ENCODE measurements at places on chromosomes 6 and 20.

DNA sequence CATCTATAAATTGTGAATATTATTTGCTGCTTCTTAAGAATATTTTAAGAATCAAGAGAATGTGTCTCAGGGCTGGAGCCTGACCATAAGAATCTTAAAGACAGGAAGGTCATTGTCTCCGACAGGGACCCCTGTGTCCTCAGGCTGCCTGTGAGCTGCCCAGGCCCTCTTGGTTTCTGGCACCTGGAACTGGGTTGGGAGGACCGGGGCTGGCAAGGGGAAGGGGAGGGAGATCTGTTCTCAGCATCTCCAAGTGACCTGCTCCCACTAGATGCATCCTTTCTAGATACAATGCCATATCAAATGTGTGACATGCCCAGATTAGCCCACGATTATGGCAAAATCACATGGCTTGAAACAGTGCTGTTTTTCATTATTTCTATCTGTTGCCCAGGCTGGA lies 110.5 kb downstream of the SCML4 start:
- no peak for DNase-seq

DNA sequence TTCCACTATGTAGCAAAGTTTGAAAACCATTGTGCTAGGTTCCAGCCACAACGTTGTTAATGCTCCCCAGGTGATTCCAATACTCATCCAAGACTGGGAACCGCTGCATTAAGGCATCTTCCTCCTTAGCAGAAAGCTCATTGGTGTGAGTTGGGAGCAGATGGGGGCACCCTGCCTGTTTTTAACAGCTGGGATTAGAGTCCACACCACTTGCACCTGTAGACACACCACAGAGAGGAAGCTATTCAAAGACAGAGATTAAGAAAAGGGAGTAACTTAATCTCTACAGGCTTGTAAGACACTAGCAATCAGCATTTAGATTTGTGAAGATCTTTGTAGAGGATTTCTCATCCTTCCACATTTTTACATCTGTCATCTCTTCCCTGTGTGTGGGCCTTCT lies 333.9 kb upstream of the SOX4 start:
- DNase-seq: no peak

DNA sequence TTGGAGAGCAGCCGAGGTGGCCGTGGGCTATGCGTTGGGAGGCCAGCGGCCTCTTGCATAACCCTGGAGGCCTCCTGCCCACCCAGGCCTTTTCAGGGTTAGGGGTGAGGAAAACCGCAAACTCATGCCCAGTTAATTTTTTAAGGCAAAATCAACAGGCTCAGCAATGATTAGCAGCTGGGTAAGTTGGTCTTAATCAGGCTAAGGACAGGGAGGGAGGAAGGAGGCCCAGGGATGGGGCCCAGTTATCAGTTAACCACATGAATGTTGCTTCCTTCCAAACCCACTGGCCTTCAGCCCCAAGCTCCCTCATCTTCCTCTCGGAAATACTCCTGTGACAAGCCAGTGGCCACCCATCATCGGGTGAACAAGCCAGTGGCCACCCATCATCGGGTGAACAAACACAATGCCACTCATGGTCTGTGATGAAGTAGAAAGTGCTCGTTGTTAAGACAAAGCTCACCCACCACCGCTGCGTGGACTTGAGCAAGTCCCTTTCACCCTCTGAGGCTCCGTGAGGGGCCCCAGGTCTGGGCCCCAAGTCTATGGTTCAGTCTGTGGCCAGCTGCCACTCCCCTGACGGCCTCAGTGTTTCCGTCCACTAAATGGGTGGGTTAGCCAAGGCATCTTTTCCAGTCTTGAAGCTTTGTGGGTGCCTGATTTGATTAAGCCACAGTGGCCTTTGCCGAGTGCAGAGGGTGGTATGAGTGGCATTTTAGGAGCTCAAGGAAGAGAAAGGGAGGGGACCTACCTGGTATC lies 39.4 kb downstream of the HNF4A start:
- no peak for DNase-seq

DNA sequence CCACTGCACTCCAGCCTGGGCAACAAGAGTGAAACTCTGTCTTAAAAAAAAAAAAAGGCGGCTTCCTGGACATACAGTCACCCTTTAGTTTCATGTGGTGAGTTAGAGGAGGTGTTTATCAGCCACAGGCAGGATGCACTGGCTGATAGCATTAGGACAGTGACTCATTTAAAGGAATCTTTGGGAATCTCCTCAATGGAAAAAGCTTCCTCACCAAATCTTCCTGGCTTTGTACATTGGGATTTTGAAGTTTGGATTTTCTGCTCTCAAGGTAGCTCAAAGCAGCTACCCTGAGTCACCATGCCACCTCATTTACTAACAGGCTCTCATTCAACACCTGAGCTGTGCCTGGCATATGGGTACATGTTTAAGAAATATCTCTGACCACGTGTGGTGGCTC lies 20.2 kb downstream of the PRPH2 start:
- DNase-seq: no peak

DNA sequence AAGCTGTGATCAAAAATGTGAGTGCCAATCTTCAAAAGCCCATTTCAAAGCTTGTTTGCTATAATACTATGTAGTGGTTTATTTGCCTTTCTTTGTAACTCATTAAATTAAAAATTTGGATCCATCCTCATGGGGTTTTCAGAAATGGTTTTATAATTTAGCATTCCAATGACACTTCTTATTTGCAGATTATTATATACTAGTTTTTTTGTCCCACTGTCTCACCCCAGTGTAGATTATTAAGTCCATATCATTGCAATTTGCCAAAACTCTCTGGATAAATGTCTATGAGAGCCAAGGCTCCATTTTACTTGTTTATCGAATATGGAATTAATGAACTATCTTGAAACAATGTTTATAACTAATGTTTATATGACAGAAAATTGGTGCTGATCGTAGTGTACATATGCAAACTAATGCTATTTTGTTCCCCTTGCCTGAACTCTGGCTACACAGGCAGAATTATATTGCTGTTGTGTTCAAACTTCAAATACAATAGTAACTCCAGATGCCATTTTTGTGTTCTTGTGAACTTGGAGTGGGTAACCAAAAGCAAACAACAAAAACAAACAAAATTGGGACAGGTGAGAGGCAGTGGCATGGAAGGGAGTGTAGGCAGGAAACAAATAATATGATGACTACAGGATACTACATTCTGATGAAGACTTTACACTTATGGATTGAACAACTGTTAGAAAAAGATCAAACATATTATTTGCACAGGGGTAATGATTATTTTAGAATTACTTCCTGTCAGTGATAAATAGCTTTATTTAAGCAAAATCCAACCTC lies 307.1 kb upstream of the FLRT3 start:
- DNase-seq: peak; percentile 46

- DNase-seq: no peak
These were observed 16.4 kb upstream of the KIFC1 start for GRCh38 chr6:33375143-33375671.

GRCh38 chr20:61583356-61583755 lies 331.3 kb downstream of the CDH4 start:
- no peak for DNase-seq

- DNase-seq: no peak
These were observed 215.7 kb downstream of the SLC35F1 start for GRCh38 chr6:118122801-118123200.

- DNase-seq: no peak
These were observed 16.9 kb downstream of the MAFB start for GRCh38 chr20:40672095-40672494.

GRCh38 chr20:62899633-62900051 lies 26.7 kb downstream of the DIDO1 start:
- no peak for DNase-seq

DNA sequence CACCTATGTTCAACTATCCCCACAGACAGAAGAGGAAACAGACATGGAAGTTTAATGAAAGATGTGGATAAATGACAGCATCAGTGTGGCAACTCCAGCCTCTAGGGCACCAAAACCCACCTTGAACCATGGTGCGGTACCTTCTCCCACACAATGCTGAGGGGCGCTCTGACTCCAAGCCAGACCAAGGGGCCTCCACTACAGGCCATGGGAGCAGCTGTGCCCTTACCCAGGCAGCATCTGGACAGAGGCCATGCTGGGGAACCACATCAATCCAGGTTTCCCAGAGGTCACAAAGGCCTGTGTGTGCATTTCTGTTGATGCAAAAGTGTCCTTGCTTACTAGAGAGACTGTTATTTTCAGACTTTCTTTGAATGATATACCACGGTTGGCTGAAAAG lies 4.1 kb downstream of the PRR18 start:
- no peak for DNase-seq

GRCh38 chr20:3166913-3167342 lies 6.4 kb downstream of the LZTS3 start:
- no peak for DNase-seq

DNA sequence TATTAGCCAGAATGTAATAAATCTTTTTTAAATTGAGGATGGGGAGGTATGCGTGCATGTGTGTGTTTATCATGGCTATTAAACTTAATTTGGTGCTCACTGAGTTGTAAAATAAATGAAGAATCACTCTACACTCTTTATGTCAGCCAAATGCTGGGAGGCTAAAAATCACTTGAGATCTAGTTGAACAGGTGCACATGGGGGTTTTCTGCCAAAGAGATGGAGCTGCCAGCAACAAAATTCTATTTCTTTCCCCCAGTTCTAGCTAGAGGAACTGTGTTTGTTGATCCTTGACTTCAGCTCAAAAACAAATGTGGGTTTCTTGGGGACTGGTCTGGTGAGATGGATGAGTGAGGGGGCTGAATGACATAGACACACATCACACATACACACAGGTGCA lies 183.3 kb upstream of the BTBD3 start:
- peak; percentile 70 for DNase-seq

GRCh38 chr6:33696548-33697518 lies 14.7 kb downstream of the UQCC2 start:
- peak; percentile 89 for DNase-seq

GRCh38 chr6:16687045-16687444 lies 74.2 kb downstream of the ATXN1 start:
- no peak for DNase-seq

DNA sequence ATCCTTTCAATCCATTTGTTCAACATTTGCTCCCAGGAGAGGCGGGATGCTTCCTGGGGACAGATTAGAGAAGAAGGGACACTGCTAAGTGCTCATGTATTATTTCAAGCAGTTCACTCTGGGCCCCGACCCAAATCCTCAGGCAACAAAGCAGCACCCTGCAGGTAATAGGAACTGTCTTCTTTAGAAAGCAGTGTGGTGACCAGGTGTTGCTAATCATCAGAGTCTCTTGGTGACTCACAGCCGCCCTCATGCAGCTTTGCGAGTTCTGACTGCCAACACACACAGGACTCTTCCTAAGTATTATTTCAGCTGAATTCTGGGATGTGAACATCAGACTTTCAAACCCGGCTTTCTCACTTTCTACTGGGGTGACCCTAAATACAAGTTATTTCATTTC lies 356.4 kb downstream of the PRKN start:
- DNase-seq: no peak

GRCh38 chr20:39117491-39117890 lies 155.3 kb downstream of the DHX35 start:
- no peak for DNase-seq

GRCh38 chr6:558089-558488 lies 98.8 kb downstream of the HUS1B start:
- no peak for DNase-seq

GRCh38 chr20:24132246-24132645 lies 143.7 kb upstream of the GGTLC1 start:
- DNase-seq: no peak

GRCh38 chr6:28729501-28730402 lies 194.0 kb downstream of the TRIM27 start:
- no peak for DNase-seq

GRCh38 chr6:163646866-163647265 lies 232.3 kb downstream of the QKI start:
- DNase-seq: no peak

DNA sequence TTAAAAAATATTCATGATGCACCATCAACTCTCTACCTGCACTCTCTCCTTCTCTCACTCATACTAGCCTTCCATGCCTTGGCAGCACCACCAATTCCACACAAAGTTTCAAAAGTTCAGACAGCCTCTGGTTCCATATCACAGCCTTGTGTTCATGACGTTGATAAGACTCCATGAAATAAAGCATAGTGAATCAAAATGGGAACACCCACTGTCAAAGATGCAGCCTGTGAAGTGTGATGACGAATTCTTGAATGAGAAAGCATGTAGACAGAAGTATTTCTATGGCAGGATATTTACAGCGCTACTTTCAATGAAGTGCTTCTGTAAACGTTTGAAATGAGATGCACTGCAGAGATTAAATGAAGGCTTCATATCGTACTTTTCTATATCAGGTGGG lies 77.3 kb upstream of the FERMT1 start:
- no peak for DNase-seq

GRCh38 chr6:7140631-7141378 lies 33.0 kb downstream of the RREB1 start:
- DNase-seq: no peak

DNA sequence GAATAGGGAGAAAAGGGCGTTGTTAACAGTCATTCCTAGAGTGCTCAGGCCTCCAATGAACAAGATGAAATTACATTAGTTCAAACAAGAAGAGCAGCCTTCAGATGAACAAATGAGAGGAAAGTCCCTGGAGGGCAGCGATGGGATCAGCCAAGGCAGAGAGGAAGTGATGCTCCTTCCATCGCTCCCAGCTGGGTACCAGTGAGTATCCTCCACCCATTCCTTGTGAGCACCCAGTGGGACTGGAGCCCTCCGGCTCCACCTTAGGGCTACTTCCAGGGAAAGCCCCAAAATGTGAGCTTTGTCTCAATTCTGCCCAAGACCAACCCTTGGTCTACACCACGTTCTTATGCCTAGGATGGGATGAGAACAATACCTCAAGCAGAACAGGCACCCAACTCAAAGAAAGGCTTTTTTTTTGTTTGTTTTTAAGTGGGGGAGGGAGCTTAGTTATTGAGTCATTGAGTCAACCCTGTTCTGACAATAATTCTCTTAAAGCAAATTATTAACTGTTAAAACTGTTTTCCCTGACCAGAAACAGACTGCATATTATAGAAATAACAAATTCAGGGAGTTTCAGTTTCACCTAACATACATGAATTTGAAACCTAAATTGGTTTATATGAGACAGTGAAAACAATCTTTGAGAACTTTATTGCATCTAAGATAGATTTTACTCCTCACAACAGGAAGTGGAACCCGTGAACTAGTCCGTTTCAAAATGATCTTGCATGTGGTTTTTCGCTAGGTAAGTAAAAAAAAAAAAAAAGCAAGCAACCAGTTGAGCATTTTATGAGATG lies 106.9 kb downstream of the IPCEF1 start:
- DNase-seq: no peak

GRCh38 chr6:155227046-155227445 lies 36.8 kb upstream of the CLDN20 start:
- no peak for DNase-seq

GRCh38 chr20:60817891-60818290 lies 434.2 kb upstream of the CDH4 start:
- DNase-seq: no peak

- no peak for DNase-seq
These were observed 18.4 kb downstream of the SAMD3 start for GRCh38 chr6:130204322-130204721.
